ENCODE measurements at places on chromosomes 1 and 21.

GRCh38 chr1:154729031-154729442 lies 121.1 kb upstream of the ADAR start:
- DNase-seq = no peak

GRCh38 chr1:51234721-51235425 lies 1.2 kb upstream of the RNF11 start:
- DNase-seq = no peak

DNA sequence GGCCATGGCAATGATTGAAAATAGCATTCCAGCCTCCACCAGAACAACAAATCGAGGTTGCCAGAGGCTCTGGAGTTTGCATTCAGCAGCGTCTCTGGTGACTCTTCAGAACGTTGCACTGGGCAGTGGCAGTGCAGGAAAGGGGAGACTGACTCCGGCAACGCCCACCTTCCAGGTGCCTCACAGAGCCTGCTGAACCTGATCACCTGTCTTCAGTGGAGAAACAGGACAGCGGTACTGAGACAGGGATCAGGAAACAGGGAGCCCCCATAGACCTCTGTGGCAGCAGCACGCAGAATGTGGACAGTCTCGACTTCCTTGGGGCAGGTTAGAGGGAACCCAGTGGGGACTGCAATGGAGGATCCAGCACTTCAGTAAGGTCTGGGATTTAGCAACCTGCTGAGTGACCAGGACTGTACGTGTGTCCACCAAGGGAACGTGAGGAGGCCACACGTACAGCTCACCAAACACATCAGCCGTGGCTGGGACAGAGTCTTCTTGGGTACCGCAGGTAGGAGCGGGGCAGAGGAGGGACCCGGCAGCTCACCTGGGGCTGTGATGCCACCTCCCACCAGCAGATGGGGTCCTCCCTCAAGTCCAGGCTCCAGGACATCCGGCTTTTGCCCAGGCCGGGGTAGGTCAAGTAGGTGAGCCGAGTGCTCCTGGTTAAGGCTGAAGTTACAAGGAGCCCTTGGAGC lies 128.6 kb downstream of the PRDM2 start:
- DNase-seq = no peak

GRCh38 chr1:162070825-162071224 lies 1.3 kb downstream of the NOS1AP start:
- no peak for DNase-seq

GRCh38 chr1:175131095-175131494 lies 61.5 kb downstream of the KIAA0040 start:
- no peak for DNase-seq

GRCh38 chr1:157161901-157162300 lies 23.7 kb upstream of the ETV3 start:
- no peak for DNase-seq

DNA sequence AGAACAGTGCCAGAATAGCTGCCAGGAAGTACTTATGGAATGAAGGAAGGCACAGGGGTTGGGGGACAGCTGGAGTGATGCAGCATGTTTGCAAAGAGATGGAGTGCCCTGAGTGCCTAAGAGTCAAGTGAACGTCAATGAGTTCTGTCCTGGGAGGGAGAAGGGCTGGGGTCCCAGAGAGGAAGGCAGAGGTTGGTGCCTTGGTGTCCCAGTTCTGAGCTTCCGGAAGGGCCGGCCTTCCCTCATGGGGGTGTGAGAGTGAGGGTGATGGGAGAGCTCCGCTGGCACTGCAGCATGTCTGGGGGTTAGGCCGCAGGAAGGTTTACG lies 17.6 kb downstream of the NES start:
- no peak for DNase-seq

DNA sequence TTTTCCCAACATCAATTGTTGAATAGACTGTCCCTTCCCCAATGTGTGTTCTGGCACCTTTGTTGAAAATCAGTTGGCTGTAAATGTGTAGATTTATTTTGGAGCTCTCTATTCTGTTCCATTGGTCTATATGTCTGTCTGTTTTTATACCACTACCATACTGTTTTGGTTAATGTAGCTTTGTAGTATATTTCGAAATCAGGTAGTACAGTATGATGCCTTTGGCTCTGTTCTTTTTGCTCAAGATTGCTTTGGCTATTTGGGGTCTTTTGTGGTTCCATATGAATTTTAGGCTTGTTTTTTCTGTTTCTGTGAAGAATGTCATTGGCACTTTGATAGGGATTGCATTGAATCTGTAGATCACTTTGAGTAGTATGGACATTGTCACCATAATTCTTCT lies 8.1 kb downstream of the ACOT11 start:
- no peak for DNase-seq

- DNase-seq = no peak
These were observed 26.6 kb downstream of the ATF3 start for GRCh38 chr1:212635141-212635631.

- DNase-seq = no peak
These were observed 14.6 kb downstream of the ACTN2 start for GRCh38 chr1:236700903-236701302.

DNA sequence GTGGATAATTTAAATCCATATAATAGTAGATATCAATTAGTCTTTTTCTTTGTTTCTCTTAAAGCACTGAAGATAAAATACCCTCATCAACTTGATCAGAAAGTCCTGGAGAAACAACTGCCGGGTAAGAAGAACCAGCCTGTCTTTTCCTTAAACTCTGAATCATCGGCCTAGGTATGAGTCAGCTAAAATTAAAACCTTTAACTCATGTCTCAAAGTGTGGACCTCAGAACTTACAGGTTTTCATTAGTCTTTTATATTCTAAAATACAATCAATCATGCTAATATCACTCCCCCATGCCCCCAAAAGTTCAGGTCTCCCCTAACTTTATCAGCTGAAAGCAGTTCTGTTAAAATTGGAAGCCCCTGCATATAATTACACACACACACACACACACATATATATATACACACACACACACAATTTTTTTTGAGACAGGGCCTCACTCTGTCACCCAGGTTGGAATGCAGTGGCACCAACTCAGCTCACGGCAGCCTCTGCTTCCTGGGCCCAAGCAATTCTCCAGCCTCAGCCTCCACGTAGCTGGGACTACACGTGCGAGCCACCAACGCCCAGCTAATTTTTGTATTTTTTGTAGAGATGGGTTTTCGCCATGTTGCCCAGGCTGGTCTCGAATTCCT lies 61.3 kb downstream of the B3GALNT2 start:
- no peak for DNase-seq
